Activated naive CD4-positive, alpha-beta T cell treated with anti-CD3 and anti-CD28 coated beads, Interleukin-2, amount 50 U/mL, for 72 hours (primary cell): ENCODE measurements at places on chromosomes 2 and 18. TPM values are rescaled to one million over a fixed set of nuclear protein-coding genes. Genes with fewer than 3 reads are reported as not detected.

GKN1 gene
- not detected for total RNA-seq

CYTIP gene
- total RNA-seq: 417 TPM

ANKRD53 gene
- 0.60 TPM for total RNA-seq

ASTL gene
- total RNA-seq: 3.4 TPM

SGO2 gene
- 58.2 TPM for total RNA-seq

VWC2L gene
- total RNA-seq: not detected

GRCh38 chr18:456361-457139, 44.0 kb downstream of the COLEC12 start:
- DNase-seq: no peak

GRCh38 chr2:99106913-99107312, 34.6 kb upstream of the C2orf15 start:
- no peak for DNase-seq

DNA sequence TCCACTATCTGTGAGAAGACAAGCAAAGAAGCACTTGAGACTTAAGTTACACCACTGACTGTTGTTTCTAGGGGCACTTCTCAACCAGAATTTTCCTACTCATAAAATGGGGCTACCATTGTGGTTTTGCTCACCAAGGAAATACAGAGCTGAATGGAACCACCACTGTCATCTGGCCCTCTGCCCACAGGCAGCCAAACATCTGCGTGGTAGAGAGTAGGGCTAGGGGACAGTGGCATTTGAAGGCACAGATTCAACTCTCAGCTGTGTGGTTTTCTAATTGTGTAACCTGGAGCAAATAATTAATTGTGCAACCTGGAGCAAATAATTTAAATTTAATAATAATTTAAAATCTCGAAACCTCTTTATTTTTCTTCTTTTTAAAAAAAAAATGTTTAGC, 79.6 kb downstream of the PDE11A start:
- DNase-seq: no peak

- no peak for DNase-seq
Observed at GRCh38 chr2:84038866-84039265, 420.2 kb downstream of the SUCLG1 start.

- no peak for DNase-seq
Observed at GRCh38 chr2:196293751-196294515, 122.6 kb upstream of the STK17B start.

DNA sequence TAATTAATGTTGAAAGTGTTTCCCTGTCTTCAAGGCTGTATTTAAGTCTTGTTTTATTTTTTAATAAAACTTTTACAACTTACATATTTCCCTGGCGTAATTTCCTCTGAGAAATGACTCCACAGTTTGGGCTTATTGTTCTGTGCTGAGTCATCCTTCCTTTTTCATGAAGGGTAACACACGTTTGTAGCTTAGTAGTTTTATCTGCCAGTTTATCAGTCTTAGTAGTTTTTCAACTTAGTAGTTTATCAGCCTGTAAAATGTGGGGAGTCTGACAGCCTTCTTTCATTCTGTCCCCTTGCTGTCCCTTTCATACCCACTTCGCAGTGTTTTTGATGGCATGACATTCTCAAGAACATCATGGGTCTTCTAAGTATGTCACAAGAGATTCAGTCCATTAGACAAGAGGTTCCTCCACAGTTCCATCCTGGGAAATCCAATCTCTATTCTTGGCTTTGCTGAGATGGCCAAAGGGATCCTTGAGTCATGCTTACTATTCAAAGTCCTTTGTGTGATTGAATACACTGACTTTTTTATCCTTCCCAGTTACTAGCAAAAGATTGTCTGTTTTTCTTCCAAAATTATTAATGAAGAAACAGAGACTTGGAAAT, 60.0 kb upstream of the SGPP2 start:
- no peak for DNase-seq

- DNase-seq: no peak
Observed at GRCh38 chr2:176106581-176107539, at the start of gene HOXD11. HOXD11 (plus strand) TSS chr2:176107280; CDS start chr2:176107356, 76 bp downstream.

DNA sequence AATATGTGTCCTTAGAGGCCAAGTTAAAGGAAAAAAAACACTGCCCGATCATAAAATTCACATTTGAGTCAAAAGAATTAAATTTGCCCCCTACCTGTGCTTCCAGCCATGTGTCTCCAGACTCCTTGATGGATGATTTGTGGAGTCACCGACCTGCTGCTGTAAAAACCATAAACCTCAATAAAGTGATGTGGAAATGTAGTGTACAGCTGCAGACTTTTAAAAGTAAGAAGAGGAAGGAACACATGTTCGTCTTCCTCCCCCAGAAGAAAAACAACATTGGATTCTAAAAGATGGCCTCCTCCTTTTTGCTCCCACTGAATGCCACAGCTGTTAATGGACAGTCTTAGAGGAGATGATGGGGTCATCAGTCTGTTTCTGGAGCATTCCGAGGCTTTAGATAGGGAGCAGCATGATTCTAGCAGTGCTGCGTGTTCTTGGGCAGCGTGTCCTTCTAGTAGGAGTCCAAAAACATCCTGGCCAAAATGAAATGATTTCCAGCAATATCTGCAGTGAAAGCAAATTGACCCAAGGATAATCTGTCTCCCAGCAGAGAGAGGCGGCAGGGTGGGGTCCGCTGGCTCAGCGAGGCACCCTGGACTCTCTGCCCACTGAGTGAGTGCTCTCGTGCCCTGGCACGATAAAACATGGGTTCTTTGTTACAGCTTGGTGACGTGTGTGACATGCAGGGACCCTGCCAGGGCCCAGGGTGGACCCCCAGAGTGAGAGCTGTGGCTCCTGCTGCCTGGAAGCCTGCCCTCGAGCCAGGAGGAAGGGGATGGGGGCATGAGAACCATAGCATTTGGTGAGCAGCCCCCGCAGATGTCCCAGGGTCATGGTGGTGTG, 196.1 kb downstream of the FAM210A start:
- no peak for DNase-seq

DNA sequence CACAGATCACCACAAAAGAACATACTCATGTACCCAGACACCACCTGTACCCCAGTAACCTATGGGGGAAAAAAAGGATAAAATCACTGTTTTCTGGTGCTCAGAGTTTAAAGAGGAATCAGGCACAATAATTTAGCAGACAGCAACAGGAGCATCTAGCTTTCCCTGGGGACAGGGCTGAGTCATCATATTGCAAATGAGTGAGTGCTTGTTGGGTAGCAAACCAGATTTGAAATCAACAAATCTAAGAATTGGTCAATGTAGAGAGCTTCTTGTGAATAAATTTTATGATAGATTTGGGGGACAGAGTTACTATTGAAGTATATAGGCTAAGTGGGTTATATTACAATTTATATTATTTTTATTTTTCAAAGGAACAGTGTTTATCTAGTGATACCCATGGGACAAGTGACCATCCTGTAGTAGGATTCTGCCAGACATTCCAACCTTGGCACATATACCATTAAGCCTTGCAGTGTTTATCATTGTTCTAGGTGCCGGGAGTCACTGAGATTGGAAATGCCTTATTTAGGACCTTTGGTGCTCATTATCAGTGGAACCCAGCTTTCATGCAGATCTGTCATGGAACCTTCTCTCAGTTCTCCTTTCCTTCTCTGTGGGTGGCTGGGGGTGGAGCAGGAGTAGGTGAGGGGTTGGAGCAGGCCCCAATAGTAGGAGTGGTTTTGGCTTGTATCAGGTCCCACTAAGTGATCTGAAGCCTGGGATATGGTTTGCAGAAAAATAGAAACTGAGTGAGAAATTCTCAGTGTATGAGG, 117.2 kb downstream of the CERS6 start:
- no peak for DNase-seq
